NCI-H1436 treated with DMSO at 0.1 percent for 48 hours (cell line): ENCODE measurements at places on chromosomes 3 and 15.

DNA sequence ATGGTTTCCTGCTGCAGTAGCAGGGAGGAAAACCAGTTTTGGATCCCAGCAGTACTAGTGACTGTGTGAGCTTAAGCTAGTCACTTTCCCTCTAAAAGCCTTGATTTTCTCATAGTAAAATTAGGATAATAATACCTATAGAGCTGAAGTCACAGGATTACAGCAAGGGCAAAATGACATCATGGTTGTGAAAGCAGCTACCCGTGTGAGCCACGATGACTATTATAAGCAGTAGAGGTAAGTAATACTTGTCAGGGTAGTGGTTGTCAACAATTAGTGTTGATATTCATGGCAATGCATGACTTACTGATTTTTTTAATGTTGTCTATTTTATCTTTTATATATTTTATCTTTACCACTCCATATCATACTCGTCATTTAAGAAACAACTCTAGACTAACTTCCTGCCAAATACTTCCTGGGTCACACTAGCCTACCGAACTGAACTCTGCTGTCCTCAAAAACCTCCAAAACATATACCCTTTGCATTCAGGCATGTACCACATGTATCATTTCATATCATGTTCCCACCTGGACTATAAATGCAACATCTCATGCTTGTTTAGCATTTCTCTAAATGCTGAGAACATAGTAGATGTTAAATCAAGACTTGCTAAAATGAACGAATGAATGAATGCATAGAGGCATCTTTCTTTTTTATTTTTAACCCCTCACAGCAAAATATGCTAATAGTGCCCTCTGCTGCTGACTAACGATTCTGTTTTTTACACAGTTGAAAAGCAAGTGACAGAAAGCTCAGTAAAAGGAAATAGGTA lies 172.6 kb downstream of the P3H2 start:
- no peak for DNase-seq

DNA sequence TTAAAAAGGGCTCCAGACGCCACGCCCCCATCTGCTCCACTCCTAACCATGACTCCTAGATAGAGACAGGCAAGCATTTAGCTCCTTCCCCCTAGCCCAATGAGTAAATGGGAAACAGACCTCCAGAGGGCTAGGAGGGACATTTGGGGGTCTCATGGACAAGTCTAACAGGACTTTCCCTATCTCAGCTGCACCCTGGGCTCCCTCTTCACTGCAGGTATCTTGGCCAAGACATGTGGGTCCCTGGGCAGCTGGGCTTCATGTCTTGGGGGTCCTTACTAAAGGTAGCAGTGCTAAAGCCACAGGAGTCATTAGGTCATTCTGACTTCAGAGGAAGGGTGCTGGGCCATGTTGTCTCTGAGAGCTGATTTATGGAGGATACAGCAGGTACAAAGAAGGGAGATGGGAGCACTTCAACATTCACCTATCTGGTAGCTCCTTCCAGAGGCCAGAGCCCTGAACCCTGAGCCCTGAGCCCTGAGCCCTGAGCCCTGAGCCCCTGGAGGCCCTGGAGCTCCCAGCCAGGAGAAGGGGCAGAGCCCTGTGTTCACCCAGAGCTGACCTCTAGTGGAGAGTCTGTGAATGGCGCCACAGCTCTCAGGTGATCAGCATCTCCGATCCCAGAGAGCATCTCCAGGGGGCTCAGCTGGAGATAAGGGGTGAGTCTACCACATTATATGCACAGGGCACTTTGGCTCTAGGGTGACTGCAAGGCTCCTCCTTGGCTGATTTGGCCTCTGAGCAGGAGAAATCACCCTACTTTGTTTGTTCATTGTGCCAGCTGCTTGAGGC lies 40.1 kb upstream of the EPHB1 start:
- DNase-seq = no peak

GRCh38 chr15:93028632-93029213 lies 60.3 kb downstream of the RGMA start:
- DNase-seq = no peak

- no peak for DNase-seq
These were observed 9.2 kb downstream of the HSPBAP1 start for GRCh38 chr3:122784436-122784835.
